Activated CD4-positive, alpha-beta T cell treated with anti-CD3 and anti-CD28 coated beads, Interleukin-2, amount 10 ng/mL, durations not matched to agents 7 days and 5 days (primary cell): ENCODE measurements at places on chromosomes 1 and 21. TPM values are rescaled to one million over a fixed set of nuclear protein-coding genes. Genes with fewer than 3 reads are reported as not detected.

C1orf210 gene
- total RNA-seq, result not detected

BNIPL gene
- 0.99 TPM for total RNA-seq

GRCh38 chr1:229582011-229582694, 23.6 kb upstream of the ABCB10 start:
- no peak for DNase-seq

DNA sequence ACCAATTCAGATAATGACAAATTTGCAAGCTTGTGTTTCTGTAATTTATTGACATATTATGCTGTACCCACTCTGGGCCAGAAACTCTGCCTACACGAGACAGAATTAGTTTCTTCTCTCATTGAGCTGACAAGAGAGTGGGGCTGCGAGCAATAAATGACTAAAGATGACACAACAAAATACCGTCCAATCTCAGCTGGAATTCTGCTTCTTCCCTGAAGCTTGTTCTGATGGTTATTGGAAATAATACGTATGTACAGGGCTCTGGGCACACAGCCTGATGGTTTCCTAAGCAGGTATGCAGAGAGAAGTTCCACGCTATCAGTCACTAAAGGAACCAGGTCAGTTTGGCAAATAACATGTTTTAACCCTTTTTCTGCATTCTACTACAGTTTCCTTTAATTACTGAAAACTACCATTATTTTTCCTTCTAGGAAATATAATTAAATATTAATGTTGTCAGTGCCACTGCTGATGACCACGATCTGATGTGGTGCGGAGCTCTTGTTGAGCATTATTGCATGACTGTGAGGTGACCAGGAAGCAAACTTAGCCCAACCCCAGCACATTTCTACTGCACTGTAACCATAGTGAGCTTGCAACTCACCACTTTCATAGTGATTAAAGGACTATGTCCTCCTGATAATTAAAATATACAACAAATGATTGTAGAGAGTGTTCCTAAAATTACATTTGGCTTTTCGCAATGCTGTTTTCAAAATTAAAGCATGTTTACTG, 221.4 kb upstream of the L1TD1 start:
- DNase-seq, result no peak

DNA sequence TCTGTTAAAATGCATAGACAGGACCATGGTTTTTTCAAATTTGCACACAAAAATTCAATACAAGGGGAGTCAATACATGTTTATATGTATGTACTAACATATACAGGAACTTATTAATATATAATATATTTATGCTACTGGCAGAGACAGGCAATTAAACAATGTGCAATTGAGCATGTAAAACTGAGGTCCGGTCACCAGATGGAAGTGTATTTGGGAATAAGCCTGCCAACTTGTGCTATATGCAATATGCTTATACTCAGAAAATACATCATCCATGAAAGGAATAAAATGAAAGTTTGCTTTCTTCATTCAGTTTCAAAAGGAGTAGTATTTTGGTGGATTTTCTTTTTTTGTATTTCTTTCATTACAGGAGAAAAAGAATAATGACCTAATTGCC, 640.2 kb upstream of the CXADR start:
- no peak for DNase-seq

- no peak for DNase-seq
These were observed 19.7 kb upstream of the TLCD4 start for GRCh38 chr1:95097426-95097825.

- DNase-seq, result no peak
These were observed 166.9 kb upstream of the FOXD3 start for GRCh38 chr1:63155437-63155836.
